ENCODE measurements at places on chromosomes 3 and 15.

DNA sequence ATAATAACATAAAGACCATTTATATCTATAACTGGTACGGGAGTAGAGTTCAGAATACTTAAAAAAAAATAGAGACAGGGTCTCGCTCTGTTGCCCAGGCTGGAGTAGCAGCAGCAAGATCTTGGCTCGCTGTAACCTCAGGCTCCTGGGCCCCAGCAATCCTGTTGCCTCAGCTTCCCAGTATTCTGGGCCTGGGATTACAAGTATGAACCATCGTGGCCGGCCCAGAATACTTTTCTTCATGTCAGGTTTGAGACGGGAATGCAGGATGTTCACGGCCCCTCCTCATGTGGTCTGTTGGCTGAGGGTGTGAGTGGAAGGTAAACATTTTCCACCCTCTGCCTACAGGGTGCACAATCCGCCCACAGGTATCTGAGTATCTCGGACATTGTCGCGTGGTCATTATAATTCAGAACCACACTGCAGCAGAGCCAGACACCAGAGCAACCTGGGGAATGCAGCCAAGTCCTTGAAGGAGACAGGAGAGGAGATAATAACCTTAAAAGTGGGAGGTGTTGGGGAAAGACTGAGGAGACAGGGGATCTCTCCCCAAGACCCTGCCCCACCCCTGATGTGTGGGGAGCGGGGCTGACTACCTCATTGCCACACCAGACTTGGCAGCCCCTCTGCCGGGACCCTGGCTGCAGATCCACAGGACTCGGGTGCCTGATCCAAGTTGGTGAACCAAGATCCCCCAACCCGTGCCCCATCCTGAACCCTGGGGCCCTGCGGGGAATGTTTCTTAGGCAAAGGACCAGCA is 106.8 kb downstream of the ADCY5 start:
- DNase-seq, result no peak

- DNase-seq, result no peak
Measured at GRCh38 chr3:49757197-49757596, 29.1 kb downstream of the IP6K1 start.

DNA sequence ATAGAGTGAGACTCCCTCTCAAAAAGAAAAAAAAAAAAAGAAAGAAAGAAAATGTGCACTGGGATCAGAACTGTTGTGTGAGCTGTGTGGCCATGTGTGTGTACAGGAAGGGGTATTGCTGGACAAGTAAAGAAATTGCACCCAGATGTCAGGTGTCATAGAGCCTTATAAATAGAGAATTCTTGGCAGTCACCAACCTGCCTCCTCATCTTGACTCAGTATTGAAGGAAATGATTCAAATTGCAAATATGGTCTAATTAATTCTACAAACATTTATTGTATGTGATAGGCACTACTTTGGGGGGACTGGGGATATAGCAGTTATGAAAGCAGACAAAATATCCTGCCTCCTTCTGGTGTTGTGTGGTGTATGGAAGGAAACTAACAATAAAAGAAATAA is 243.8 kb upstream of the TTC14 start:
- DNase-seq, result no peak

DNA sequence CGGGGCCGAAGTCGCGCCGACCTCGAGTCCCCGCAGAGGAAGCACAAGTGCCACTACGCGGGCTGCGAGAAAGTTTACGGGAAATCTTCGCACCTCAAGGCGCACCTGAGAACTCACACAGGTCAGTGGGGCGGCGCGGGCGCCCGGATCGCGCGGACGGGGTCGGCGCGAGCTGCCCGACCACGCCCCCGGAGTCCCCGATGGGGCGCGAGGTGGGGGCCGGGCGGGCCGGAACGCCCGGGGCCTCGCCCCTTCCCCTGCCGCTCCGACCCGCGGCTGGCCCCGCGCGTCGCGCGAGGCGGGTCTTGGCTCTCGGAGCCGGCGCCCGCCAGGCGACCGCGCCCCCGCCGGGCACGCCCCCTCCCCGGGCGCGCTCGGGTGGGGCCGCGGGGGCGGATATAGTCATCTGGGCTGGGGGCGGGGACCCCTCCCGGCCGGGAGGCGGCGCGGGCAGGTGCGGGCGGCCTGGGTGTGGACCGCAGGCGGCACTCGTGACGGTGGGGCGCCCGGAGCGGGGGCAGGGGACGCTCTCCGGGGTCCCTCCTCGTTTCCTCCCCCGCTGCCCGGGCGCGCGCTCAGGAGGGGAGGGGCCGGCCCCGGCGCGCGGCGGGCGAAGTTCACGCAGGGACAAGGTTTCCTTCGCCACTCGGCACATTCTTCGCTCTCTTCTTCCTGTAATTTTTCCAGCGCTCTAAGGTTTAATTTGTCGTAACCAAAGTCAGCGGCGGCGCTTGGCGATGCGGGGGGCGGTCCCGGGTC is 1.2 kb downstream of the KLF13 start:
- DNase-seq, result peak; percentile 78

DNA sequence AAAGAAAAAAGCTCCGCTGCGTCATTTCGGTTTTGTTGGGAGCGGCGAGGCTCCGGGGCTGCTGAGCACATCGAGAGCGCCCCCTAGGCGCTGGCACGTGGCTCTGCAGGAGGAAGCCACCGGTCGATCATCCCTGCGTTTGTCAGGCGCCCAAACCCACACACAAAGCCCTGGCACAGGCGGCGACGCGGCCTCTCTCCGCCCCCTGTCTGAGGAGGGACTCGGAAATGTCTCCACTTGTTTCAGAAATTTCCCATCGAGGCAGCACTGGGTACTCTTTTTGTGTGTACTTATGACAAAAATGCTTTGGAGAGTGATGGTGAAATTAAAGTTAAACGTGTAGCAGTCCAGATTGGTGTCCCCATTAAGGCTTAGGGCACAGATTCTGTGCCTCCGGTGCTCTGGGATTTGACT is 407.3 kb upstream of the ONECUT1 start:
- no peak for DNase-seq

- no peak for DNase-seq
Measured at GRCh38 chr3:168812234-168812633, 716.5 kb upstream of the GOLIM4 start.

DNA sequence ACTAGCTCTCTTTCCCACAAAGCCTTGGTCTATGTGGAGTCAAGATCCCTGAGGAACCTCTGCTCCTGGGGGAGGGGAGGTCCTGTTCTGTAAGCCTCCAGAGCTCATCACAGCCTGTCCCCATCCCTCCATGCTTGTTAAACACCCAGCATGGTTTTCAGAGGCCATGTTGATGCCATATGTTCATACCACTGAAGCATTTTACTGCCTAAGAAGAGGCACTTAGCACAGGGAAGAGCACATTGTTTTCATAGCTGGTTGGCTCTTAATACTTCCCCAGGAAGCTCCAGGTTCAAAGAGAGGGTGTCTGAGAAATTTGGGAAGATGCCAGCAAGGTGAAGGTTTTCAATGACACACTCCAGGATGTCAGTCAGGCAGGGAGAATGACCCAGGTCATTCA is 25.6 kb downstream of the CPNE4 start:
- DNase-seq, result no peak

DNA sequence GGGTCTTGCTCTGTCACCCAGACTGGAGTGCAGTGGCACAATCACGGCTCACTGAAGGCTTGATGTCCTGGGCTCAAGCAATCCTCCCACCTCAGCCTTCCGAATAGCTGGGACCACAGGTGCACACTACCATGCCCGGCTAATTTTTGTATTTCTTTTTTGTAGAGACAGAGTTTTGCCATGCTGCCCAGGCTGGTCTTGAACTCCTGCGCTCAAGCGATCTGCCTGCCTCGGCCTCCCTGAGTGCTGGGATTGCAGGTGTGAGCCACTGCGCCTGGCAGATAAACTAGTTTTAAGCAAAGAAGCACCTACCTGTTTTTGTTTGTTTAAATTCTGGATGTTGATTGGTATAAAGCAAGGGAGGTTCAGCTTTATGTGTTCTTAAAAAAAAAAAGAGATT is 170.6 kb upstream of the GOLIM4 start:
- DNase-seq, result no peak

DNA sequence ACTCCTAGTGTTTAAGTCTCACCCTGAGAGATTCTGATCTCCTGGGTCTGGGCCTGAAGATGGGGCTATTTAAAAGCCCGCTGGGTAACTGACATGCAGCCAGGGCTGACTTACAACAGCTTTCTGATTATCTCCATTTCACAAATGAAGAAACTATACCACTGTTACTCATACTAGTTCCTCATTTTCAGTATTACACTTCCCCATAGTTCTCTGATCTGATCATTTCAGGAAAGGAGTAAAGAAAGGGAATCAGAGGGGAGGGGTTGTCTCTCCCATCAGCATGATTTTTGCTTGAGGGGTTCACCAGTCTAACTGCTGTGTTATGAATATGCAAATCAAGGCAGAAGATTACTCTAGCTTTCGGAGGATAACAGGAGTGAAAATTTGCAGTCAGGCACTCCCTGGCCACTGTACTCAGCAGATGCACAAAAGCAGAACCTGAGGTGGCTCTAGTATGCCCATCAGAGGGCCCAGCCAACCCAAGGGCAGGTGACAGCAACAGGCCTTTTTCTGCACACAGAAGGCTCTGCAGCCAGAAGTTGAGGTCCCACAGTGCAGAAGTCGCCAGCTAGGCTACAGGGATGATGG is 59.4 kb downstream of the DAPK2 start:
- DNase-seq, result no peak

DNA sequence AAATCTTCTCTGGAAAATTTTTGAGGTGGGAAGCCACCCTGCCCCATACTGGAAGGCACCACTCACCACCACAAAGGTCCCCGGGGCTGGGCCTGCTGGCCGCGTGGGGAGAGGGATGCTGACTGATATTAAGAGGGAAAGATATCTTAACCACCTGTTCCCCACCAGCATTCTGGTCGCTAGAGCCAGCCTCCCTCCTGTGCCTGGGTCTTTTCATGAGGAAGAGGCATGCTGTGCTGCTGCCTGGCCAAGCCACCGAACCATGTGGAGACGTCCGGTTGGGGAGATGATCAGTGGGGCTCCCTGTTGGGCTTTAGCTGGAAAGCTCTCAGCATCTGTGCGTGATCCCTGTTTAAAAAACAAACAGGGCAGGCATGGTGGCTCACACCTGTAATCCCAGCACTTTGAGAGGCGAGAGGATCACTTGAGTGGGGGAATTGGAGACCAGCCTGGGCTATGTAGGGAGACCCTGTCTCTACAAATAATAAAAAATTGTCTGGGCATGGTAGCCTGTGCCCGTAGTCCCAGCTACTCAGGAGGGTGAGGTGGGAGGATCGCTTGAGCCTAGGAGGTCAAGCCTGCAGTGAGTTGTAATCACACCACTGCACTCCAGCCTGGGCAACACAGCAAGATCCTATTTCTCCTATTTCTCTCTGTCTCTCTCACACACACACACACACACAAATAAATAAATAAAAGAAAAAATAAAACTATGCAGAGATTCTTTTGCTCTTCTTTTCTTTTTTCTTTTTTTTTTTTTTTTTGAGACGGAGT is 1.0 kb downstream of the KLHL18 start:
- DNase-seq, result no peak

DNA sequence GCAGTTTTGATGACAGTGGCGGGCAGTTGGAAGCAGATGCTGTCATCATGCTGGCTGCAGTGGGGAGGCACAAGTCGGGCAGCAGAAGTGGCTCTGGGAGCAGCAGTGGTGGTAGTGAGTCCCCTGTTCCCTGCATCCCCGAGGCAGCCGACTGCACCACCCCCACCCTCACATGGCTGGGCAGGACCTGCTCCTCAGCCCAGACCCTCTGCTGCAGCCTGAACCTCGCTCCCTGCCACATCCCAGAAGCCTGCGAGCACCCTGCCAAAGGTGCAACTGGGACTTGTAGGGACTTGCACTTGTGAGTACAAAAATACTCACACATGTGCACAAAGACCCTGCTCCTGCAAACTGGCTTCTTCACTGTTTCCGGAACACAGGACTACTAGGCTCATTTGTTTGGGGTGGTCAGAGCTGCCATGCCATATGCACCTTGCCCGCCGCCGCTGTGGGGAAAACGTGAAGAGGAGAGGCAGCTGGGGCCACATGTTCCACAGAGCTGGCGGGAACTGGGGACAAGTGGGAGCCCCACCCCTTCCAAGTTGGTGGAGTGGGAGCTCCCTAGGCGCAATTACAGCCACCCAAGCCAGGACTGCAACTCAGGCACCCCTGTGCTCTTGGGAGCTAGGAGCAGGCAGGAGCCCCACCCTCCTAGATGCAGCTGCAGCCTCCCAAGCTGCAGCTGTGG is 2.2 kb downstream of the JMJD7 start:
- DNase-seq, result no peak

DNA sequence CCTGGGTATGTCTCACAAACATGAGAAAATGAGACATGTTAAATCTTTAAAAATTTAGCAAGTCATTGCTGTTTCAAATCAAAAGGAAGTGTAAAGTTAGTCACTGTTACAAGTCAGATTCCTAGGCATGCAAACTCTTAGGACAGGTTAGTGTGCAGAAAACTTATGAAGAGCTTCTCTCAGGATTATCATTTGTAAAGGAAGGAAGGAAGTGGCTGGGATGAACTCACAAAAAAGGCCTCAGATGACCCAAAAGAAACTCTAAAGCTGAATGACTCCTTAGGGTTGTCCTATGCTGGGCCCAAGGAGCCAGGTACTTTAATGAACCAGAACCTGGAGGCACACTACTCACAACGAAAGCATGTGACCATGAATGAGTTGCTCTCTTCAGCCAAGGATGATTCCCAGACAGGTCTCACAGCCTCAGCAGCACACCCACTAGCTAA is 25.0 kb downstream of the MSL2 start:
- DNase-seq, result no peak

DNA sequence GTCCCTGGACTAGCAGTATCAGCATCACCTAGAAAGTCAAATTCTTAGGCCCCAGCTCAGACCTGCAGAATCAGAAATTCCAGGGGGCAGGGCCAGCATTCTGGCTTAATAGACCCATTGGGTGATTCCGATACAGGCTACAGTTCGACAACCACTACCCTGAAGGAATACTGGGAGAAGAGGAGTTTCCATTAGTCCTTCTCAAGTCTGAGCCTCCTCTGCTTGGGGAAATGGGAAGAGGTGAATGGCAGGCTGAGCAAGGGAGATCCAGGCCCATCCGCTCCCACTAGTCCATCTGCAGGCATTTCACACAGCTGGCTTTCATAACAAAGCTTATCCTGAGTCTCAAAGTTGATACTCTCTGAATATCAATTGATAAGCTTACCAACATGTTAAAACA is 69.1 kb downstream of the MECOM start:
- no peak for DNase-seq

All from CD4-positive, alpha-beta T cell treated with Interleukin-2 at 100 ng/mL for 4 hours (primary cell).